ENCODE measurements at places on chromosomes 11 and 22.

DNA sequence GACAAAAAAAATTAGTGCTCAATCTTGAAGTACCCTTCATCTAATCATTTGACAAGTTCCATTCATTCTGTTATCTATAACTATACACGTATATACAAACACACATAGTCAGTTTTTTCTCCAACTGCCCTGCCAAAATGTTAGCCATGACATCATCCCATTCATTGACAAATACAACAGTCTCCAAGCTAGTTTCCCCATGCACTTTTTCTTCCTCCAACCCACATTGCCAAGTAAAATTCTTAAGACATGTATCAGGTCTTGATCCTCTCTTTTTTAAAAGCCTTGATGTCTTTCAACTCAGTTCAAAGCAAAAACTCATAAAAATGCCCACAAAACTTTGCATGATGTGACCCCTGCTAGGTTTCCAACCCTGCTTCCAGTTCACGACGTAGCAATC is 58.1 kb downstream of the DDI1 start:
- DNase-seq: peak; percentile 63

DNA sequence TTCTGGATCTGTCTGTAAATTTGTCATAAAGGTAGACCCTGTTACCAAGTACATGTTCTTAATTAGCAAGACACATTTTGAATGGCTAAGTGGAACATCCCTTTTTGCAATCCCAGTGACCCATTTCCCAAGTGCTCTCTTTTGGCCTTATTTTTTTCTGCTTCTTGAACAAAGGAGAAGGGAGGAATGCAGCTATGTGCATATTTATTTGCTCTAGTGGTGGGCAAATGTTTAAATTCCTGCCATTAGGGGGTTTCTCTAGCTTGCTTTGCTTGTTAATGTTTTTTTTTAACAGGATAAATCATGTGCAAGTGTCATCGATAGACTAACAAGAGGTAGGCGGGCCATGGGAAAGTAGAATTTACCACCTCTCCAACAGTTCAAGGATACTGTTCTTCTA is 135.7 kb downstream of the COMMD9 start:
- no peak for DNase-seq

- DNase-seq: no peak
Measured at GRCh38 chr22:43260331-43261231, 73.6 kb upstream of the TTLL12 start.

DNA sequence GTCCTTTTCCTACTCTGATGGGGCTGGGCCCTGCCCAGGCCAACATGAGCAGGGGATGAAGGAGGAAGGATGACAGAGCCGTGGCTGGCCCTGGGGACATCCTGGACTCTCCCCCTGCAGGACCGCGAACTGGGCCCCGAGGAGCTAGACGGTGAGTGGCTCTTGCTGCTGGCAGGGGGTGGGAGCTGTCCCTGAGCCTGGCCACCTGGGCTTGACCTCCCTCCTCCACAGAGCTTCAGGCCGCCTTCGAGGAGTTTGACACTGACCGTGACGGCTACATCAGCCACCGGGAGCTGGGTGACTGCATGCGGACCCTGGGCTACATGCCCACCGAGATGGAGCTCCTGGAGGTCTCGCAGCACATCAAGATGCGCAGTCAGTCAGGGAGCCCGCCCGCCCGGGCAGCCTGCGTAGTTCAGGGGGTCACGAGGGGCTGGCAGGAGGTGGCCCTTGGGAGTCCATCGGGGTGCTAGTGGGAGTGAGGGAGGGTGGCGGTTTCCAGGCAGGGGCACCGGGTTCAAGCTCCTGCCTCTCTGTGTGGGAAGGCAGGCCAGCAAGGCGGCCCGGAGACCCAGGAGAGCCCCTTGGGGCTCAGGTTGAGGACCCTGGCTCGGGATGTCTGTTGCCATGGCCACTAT is 1.0 kb downstream of the CABP4 start:
- DNase-seq: no peak

- peak; percentile 14 for DNase-seq
Measured at GRCh38 chr11:45885274-45885920, at the start of gene MAPK8IP1. TSS of gene MAPK8IP1 (plus strand) at chr11:45885651. CDS start at chr11:45885821, 170 bp downstream.

DNA sequence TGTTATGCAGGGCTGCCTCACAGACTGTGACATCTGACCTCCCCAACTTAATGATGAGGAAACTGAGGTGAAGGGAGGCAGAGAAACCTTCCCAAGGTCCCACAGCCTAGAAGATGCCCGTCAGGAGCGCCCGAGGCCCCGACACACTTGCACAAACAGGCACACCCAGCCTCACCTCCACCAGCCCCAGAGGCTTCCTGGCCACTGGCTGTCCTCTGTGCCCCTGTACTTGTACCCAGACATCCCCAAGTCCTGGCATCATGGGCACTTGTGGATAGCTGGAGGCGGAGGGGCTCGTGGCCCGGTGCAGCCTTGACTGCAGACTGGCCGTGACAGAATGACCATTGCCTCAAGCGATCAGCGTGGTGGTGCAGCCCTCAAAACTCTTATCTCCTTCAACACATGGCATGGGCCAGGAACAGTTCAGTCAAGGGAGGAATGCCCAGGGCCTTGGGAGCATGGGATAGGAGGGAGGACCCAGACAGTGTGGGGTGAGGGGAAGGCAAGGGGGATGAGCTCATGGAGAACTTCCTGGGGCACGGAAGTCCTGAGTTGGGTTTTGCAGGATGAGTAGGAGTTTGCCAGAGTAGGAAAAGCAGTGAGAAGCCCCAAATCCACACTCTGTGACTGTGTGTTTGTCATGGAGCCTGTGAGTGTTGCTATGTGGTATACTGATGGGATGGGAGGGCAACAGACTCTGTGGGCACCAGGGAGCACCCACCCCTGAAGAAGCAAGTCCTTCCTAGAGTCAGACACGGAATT is 25.8 kb upstream of the PPARA start:
- no peak for DNase-seq

DNA sequence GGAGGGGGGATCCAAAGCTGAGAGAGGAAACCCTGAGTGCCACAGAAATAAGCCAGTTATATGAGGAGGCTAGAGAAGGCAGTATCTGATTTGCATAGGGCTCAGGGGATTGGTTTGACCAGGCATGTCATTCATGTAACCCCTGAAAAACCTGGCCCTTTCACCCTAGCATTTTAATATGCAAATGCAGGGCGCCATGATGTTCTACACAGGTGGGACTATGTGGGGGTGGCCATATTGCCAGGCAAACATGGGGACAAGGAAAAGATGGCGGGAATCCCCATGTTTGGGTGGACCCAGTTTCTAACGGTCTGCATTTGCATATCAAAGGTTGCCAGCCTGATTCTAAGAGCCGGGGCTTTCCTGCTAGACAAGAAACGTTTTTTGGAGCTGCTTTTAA is 27.2 kb downstream of the CSF2RB start:
- no peak for DNase-seq

DNA sequence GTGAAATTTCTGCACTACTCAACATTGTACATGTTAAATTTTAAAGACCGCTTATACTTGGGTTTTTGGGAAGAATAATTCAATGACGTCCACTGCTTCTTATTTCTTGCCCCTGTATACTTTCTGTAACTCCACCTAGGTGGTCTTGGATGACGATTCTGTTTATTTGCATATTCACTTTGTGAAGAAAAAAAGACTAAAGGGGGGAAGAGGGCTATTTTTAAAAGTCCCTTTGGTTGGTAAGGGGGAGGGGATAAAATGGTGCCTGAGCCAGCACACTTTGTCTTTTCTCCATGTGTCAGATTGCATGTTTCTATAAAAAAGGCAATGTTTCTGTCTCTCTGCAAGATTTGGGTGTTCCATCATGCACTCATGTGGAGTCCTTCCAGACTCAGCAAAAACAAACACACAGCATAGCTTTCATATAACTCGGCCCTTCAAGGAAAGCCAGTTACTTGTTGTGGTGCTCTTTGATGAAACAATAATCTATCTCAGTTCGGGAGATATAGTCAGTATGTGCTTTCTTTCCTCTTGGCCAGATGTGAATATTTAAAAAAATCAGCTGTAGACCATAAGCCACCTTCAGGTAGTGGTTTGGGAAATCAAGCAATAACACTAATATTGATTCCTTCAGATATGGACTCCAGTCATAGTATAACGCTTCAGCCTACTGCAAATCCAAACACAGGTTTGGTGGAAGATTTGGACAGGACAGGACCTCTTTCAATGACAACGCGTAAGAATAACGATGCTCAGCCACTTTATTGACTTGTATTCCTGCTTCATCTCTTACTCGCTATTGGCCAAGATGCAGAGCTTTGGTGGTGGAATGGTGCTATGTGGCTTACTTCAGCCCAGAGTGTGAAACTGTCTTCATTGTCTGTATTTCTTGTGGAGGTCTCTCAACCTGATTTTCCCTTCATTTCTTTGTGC is 68.8 kb downstream of the CD44 start:
- DNase-seq: no peak

- DNase-seq: peak; percentile 12
Measured at GRCh38 chr22:25182131-25183110, 17.2 kb upstream of the CRYBB3 start.

DNA sequence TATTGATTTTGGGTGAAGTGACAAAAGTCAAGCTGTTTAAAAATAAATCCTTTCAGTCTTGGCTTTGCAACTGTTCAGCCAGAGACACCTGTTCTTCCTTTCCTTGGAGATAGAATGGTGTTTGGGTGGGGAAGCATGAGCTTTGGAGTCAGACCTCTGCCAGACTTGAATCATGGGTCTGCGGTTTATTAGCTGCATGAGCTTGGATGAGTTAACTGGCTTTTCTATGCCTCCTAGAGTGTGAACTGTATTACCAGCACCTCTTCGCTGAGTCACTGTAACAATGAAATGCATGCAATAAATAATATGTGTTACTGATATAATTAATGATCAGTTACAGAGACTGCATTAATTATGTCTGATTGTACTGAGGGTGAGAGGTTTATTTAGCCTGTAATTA is 13.5 kb upstream of the MYEOV start:
- DNase-seq: peak; percentile 79

- peak; percentile 77 for DNase-seq
Measured at GRCh38 chr11:128831174-128832120, 35.6 kb downstream of the KCNJ1 start.

DNA sequence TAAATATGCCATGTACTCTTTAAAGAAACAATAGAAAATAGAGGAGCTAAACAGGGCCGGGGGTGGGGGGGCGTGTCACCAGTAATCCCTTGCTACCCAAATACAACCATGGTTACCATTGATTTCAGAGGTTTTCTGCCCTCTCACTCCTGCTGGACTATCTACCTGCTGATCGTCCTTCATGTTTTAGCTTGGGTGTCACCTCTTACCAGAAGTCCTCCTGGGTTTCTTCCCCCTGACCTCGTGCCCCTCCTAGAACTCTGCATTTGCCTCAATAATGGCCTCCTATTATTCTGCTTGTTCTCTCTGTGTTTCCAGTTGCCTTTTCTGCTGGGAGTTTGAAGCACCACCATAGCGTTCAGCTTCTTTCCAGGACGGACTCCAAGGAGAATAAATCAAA is 9.4 kb upstream of the PVALB start:
- DNase-seq: no peak

GRCh38 chr22:41925783-41926460 is 684 bp downstream of the TNFRSF13C start:
- peak; percentile 24 for DNase-seq

GRCh38 chr11:67464411-67465188 is 4.5 kb downstream of the TMEM134 start:
- DNase-seq: peak; percentile 57

GRCh38 chr11:117668321-117668751 is 128.7 kb downstream of the DSCAML1 start:
- no peak for DNase-seq

GRCh38 chr22:27494785-27495184 is 306.8 kb downstream of the MN1 start:
- DNase-seq: no peak

Measured in AG10803 (cell line).